ENCODE measurements at places on chromosomes 6 and 20. TPM values are rescaled to one million over a fixed set of nuclear protein-coding genes. Genes with fewer than 3 reads are reported as not detected.

CYP21A2 gene
- 0.10 TPM for total RNA-seq

MOCS1 gene
- 0.34 TPM for total RNA-seq

DNA sequence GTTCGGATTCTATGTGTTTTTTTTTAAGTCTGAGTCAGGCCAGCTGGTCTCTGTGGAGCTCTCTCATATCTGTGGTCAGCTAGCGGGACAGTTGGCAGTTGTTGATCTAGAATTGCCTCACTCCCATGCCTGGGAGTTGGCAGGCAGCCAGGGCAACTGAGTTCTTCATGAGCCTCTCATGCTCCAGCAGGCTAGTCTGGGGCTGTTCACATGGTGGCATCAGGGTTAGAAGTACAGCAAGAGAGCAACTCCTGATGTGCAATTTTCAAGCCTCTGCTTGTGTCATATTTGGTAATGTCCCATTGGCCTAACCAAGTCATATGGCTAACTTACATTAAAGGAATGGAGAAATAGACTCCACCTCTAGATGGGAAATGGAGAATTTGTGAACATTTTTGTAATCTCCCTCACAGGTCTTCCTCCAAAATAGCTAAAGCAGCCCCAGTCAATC, 6.7 kb upstream of the IFT52 start:
- DNase-seq: no peak

GRCh38 chr6:105215506-105215905, 35.7 kb upstream of the POPDC3 start:
- no peak for DNase-seq

DNA sequence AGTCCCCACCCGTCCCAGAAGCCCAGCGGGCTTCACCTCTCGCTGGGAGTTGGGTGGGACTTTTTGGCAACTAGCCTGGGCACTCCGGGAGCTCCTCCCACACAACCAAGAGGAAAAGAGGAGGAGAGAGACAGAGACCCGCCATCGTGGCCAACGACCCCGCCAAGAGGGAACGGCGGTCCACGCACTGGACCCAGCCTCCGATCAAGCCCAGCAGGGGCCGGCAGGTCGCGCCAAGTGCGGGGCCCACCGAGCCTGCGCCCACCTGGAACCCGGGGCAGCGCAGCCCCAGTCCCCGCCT, 3.0 kb upstream of the TMEM14C start:
- DNase-seq: no peak

DNA sequence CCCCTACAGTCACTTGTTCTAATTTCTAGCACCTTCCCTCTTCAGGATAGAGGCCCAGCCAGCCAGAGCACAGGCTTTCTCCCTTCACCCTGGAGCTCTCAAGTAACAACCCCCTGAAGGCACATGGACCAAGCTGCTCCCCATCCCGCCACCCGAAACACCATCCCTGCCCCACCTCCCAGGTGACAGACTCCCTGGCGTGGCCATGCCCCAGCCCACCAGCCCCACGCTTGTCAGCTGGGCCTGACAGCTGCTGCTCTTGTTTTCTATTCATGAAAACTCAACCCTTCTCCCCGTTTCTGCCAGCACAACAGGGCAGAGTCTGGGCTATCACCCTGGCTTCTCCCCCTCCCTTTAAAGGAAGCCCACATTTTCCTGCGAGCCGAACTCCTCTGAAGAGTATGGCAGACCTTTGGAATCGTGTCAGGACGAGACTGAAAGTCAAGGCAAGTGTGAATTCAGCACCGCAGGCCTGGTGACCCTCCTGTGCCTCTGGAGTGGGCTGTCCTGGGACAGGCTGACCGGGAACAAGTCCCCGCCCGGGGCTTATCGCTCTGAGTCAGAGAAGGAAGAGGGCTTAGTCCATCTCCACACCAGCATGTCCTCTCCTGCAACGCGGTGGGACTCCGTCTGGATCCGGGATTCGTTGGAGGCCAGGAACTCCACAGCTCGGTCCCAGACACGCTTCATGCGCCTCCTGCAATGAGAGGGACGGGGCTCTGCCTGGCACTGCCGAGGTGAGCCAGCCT, 16.7 kb downstream of the LEMD2 start:
- no peak for DNase-seq

GRCh38 chr6:70738028-70738427, 70.3 kb downstream of the SMAP1 start:
- no peak for DNase-seq
